ENCODE measurements at places on chromosomes 11 and 22.
A peak's percentile ranks its signal among the peaks of the same experiment; 100 is the strongest.

DNA sequence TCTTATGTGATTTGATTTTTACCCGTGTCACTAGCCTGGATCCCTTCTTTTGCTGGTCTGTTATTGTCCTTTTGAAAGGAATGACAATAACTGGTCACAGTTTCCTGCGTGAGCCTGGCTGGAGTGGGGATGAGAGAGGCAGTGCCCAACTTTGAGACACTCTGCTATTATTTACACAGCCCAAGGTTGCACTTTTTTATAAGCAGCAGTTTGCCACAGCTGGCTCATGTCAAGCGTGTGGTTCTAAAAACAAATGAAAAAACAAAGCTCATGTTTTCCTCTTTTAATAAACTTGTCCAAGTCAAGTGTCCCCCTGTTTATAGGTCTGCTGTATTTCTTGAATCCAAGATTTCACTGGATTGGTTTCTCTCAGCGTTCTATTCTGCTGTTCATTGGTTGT is 201.3 kb downstream of the GRIK4 start:
- no peak for DNase-seq

DNA sequence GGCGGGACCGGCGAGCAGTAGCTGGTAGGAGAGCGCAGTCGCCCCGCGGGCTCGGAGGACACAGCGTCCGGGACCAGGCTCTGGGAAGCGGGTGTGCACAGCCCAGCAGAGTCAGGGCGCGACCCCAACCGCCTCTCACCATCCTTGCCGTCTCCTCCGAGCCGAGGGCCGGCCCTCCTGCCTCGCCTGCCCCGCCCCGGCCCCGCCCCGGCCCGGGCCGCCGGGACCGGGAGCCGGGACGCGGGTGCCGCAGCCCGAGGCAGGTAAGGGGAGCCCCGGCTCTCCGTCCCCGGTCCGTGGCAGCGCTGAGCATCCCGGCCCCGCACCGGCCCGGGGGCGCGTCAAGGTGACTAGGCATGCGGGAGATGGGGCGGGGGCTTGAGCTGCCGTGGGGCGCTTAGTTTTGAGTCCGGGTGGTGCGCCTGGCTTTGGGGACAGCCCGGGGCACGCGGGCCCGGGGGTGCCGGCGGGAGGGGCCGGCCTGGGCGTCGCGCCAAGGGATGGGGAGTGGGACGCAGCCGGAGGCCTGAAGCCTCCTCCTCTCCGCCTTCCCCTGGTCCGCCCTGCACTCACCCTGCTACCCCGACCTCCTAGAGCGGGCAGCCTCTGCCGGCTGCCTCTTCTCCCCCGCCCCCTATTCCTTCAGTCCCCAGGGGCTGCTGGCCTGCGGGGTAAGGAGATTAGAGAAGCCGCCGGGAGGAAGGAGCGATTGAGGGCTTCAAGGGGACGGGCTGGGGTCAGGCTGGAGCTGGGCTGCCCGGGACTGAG is at the start of gene ABCG4:
TSS of gene ABCG4 (plus strand) at position 35 of the 768 bp plus-strand sequence. CDS start 914 bp downstream, outside the sequence.
- no peak for DNase-seq

DNA sequence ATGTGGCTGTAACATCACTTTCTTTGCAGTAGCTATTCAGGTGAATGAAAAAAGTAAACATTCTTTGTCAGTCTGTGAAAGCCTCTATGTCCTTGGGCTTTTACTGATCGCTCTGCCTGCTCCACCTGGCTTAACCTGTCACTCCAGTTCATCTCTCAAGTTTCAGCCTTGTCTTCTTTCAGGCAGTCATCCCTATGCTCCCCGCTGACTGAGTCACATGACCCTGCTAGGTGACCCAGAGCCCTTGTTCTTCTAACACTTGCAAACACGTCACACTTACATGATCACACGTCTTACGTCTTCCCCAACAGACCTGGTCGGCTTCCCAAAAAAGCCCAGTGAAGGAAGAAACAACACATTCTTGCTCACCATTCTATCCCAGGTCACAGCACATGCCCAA is 499.3 kb upstream of the TENM4 start:
- no peak for DNase-seq

DNA sequence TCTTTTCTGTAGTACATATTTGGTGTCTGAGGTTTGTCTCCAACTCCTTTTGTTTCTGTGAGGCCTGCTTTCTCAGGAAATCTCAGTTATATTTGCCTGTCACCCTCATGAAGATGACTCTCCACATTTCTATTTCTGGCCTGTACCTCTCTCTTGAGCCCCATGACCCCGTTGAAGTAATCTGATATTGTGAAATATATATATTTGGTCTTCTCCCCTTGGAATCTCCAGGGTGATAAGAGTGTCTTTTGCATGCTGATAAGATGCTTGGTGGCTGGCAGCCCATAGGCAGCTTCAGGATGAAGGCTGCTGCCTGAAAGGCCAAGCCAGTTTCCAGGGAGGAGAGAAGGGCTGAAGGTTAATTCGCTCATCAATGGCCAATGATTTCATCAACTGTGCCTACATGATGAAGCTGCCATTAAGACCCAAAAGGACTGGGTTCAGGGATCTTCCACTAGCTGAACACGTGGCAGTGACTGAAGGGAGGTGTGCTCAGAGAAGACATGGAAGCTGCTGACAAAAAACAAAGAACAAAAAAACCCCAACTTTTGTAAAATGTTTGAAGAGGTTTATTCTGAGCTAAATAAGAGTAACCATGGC is 67.4 kb downstream of the MICAL2 start:
- DNase-seq: no peak

DNA sequence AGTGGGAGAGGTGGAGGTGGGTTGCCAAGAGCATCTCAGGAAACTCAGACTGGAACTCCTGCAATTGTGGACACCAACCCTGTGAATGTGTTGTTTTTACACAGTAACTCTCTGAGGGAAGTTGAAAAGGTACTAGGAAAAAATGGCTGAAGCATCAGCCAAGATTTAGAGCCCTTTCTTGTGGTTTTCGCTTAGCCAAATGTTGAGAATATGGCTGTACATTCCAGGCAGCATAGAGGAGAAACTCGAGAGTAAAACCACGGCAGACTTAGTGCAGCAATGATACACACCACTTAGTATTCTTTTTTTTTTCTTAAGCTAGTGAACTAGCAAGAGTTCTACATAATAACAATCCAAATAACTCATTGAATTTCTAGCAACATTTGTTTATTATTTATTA is 309.7 kb upstream of the MTNR1B start:
- no peak for DNase-seq

DNA sequence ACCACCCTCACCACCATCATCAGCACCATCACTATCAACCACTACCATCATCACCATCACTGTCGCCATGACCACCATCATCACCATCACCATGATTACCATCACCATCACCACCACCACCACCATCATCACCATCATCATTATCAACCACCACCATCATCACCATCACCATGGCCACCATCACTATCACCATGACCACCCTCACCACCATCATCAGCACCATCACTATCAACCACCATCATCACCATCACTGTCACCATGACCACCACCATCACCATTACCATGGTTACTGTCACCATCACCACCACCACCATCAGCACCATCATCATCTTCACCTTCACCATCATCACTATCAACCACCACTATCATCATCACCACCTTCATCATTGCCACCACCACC is 183.4 kb downstream of the SHANK2 start:
- no peak for DNase-seq

GRCh38 chr11:30893318-30893717 is 307.2 kb upstream of the MPPED2 start:
- no peak for DNase-seq

GRCh38 chr11:31997955-31998354 is 92.9 kb upstream of the RCN1 start:
- DNase-seq: no peak

DNA sequence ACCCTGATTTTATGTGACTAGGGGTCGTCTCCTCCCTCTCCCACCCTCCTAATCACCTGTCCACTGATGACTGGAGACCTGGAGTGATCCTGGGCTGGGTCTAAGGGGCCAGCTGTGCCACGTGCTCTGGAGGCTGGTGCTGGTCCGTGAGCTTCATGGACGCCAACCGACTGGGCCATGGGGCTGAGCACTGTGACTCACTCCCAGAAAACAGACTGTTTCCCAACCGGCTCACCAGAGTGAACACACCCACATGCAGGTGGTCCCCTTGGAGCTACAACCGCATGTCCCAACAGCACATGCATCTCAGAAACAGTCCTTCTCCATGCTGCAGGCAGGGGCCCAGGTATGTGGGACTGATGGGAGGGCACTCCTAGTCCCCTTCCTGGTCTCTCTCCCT is 14.0 kb upstream of the LMO1 start:
- DNase-seq: no peak

DNA sequence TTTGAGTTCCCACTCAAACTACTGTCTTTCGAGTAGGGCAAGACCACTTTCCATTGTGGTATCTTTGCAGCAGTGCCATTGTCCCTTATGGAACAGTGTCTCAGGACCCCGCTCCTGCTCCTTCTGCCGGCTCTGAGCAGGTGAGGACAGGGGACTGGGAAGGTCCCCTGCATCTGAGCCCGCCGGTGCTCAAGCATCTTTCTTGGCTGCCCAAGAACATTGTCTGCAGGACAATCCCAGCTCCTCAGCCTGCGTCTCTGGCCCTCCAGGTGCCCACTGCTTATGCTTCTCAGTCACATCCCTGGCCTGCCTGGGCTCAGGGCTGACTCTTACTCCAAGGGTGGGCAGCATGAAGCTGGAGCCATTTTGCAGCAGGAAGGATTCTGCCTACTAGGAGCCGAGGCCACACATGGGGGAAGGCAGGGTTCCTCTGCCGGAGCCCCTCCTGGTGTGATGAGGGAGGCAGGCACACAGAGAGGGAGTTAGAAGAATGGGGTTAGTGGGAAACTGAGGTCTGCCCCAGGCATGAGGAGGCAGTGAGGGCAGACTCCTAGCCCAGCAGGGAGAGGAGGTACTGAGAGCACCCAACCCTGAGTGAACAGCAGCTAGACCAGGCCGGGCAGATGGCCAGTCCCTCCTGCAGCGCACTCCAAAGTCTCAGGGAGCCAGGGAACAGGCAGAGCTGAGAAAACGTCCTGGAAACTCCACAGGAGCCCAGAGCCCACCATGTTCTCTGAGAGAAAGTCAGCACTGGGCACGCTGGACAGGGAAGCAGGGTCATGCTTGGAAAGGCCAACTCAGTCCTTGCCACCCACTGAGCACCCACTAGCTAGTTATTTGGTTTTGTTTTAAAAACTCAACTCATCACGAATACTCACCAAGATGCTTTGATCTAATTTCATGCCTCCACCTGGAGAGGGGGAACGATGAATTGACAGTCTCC is 7.5 kb upstream of the PPARA start:
- no peak for DNase-seq

DNA sequence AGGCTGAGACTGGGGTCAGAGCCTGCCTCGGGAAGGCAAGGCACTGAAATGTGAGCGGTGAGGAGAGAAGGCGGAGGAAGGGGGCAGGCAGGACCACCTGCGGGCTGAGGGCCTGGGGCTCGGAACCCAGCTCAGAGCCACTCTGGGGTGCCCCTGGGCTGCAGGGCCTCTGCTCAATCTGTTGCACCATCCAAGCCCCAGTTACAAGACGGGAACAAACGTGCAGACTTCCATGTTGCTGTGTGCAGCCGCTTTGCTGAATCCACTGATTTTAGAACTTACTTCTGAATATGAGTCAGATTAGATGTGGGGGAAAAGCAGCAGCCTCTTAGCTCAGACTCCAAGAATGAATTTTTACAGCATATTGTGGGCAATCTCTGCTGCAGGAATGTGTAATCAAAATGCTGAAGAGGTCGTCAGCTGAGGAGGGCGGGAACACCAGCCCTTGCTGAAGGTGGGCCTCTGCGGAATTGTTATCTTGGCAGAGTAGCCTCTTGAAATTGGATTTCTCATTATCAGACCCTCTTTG is 21.6 kb downstream of the PARVG start:
- DNase-seq: no peak

GRCh38 chr11:469684-470560 is 19.8 kb downstream of the PTDSS2 start:
- peak; percentile 24 for DNase-seq

DNA sequence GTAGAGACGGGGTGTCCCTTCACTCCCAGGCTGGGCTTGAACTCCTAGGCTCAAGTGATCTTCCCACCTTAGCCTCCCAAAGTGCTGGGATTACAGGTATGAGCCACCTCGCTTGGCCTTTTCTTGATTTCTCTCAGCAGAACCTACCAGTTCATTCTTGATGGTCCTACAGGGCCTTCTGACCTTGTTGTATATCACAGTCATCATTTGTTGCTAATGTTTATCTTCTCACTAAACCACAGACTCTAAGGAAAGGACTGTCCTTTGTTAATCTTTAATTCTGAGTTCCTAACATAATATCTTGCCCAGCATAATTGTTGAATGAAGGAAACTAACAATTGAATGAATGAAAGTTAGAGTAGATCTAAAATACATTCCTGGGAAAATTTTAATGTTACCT is 22.0 kb upstream of the ZC3H12C start:
- no peak for DNase-seq

- no peak for DNase-seq
Measured at GRCh38 chr11:131463162-131463561, 92.7 kb downstream of the NTM start.

DNA sequence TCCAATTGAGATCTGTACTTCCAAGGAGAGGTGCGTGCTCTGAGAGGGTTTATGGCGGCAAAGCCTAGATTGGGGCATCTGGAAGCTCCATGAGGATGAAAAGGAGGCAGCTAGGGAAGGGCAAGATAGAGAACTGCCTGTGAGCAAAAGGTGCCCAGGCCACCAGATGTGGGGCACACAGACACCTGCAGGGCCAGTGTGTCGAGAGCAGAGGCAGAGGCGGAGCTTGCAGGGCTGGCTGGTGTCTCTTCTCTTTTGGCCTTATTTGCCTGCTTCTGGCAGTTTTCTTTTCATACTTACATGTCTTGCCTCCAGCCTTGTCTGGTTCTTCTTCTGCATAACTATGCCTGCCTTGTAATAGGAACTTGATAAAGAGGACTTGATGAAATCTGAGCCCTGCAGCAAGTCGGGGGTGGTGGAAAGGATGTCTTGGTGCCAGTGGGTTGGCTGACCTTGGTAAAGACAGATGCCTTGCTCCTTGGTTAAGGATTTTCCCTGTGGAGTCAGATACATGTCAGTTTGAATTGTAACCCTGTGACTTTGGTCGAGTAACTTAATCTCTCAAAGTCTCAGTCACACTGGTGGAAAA is 680.3 kb downstream of the NTM start:
- no peak for DNase-seq

- DNase-seq: no peak
Measured at GRCh38 chr11:27350511-27350910, 12.5 kb downstream of the CCDC34 start.

GRCh38 chr11:31060880-31061279 is 308.7 kb downstream of the DCDC1 start:
- no peak for DNase-seq

DNA sequence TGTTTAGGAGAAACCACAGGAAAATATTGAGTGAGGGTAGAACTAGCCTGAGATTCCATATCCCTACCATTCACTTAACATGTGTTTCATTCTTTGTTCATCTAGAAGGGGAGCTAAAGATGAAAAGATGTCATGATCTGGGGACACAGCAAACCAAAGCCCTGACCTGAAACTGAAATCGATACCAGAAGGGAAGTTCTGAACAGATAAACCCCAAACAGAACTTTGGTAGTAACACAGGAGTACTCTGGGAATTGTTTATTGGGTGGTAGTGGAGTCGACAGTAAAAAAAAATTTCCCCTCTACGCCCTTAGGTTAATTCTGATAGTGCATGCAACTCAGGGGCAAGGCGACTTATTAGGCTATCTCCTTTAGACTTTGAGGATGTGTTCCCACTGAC is 27.2 kb downstream of the OR2AT4 start:
- no peak for DNase-seq

Measured in substantia nigra (tissue), 51 donors.